Activated naive CD4-positive, alpha-beta T cell (primary cell): ENCODE measurements at places on chromosomes 2 and 18.

GRCh38 chr2:219278655-219279150 is 463 bp upstream of the DNAJB2 start:
- DNase-seq, result no peak

- no peak for DNase-seq
Measured at GRCh38 chr2:159461076-159461475, 155.3 kb downstream of the BAZ2B start.

GRCh38 chr2:183229386-183229785 is 105.1 kb downstream of the NUP35 start:
- DNase-seq, result no peak

DNA sequence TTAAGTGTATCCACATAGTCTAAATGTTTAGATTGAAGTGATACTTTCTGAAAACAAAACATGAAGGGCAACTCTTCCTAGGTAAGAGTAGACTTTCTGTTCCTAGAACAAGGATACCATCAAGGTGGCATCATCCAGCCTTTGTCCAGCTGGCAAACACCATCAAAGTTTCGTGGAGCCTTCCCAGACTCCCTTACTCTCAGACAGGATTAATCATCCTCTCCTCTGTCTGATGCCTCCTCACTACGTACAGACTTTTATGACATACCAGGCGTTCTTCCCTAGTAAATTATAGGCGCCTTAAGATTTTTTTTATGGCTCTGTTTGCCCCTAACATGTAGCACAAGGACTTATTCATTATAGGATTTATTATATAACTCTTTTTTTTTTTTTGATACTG is 29.4 kb upstream of the ASNSD1 start:
- no peak for DNase-seq

GRCh38 chr2:222239945-222240675 is 58.7 kb downstream of the PAX3 start:
- no peak for DNase-seq

DNA sequence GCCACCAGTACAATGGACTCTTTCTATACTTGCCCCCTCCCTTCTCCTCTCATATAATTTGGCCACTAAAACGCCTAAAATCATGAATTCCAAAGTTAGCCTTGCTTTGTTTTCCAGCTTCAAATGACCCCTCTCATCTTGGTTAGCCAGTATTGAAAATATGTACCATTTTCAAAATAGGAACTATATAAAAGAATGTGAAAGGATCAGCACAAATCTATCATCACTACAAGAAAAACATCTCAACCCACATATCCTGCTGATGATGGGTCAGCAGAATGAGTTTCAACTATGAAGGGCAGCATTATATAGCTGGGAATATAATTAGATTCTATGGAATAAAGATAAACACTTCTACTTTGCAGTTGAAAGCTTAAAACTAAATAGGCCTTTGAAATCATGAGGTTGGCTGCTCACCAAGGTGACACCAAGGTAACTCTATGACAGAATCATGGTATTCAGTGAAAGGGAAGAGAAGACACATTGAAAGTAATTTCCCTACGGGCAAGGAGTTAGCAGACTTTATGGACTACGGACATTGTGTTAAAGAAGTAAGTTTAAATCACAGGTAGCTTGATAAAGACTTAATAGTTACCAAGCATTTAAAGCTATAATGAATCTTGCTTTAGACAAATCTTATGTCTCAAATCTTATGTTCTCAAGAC is 873.0 kb downstream of the CPS1 start:
- no peak for DNase-seq

DNA sequence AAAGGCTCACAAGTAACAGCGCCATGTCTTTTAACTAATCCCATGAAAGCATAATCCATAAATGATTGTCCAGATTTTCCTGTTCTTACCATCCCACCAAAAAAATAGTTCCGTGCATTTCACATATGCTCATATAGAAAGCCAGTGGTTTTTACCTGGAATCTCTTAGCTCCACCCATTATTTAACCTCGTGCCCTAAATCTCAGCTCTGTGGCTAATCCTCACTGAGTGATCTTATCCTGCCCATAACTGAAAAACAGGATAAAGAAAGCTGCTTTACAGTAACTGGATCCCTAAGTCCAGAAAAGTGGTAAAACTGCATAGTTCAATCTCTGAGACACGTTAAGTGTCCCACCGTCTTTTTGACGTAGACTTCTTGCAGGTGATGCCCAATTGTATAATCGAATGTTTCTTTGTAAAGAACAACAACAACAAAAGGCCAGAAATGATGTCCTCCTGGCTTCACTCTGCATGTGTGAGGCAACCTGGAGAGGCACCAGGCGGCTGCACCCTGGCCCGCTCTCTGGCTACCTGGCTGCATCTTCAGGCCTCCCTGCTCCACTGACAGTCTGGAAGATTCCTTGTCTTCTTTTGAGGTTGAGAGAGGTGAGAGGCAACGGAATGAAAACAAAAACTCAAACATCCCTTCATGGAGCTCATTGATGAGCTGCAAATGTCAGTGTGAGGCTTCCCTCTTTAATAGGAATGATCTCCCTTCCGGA is 38.6 kb downstream of the FEZ2 start:
- DNase-seq, result no peak

- DNase-seq, result no peak
Measured at GRCh38 chr18:9700261-9700796, 7.8 kb upstream of the RAB31 start.

- DNase-seq, result no peak
Measured at GRCh38 chr2:186544255-186544675, 45.6 kb upstream of the ITGAV start.

GRCh38 chr18:54734059-54734458 is 94.2 kb upstream of the RAB27B start:
- DNase-seq, result no peak

GRCh38 chr18:7585276-7585670 is 18.2 kb downstream of the PTPRM start:
- no peak for DNase-seq

GRCh38 chr18:2114765-2115164 is 456.5 kb downstream of the METTL4 start:
- no peak for DNase-seq

- no peak for DNase-seq
Measured at GRCh38 chr2:200590090-200590489, 4.3 kb downstream of the AOX1 start.

GRCh38 chr2:37654419-37654818 is 17.0 kb downstream of the CDC42EP3 start:
- no peak for DNase-seq

GRCh38 chr2:181814057-181814491 is 77.5 kb upstream of the ITPRID2 start:
- no peak for DNase-seq

DNA sequence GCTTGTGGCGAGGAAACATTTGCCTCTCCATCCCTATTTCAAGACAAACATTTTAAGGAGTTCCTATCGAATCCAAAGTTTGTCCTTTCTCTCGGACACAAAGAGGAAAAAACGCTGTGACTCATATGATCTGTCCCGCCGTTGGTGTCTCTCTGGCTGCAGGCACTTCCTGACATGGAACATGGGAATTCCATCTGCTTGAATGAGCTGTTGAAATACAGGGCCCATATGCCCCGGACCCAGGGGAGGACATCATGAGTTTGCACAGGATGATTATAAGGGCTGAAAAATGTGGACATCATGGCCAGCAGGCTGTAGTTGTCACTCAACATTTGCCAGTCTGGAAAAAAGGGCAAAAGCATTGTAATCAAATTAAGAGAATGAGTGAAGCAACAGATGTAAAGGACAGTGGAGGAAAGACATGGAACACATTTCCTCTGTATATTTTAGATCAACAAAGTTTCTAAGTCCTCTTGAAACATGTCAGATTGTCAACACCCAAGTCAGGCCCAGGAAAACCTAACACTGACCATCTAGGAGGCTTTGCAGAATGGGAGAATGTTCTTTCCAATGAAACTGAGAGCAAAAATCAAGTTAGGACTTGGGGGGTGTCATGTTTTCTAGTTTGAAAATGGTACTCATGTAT is 103.2 kb upstream of the SMIM21 start:
- DNase-seq, result no peak

GRCh38 chr18:13836559-13836958 is 12.6 kb downstream of the MC5R start:
- DNase-seq, result no peak

DNA sequence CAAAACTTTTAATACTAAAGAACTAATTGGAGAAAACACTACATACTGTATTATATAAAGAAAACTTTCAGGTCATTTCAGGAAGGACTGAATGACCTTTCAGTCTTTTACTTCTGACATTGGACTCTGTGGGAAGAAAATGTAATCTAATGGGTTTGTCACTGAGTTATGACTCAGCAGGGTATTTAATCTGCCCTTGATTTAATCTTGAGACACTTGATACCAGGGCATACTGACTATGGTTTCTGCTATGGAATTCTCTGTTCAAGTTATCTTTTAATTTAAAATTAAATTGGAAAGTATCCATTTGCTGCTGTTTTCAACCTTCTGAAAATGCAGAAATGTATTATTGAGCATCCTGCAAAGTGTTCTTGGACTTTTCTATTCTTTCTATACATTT is 354.2 kb upstream of the GALNT5 start:
- DNase-seq, result no peak
